Activated T-helper 2 cell treated with anti-CD3 and anti-CD28 coated beads, Interferon-gamma antibody, Interleukin-2, Interleukin-4, amounts not matched to agents 10 μg/mL and 5 μg/mL and 100 μg/mL, durations not matched to agents 14 hours and 24 hours and 36 hours (primary cell): ENCODE measurements at places on chromosomes 6 and 20. TPM values are rescaled to one million over a fixed set of nuclear protein-coding genes. Genes with fewer than 3 reads are reported as not detected.

Gene RIMS4
- total RNA-seq = not detected in 2 replicates

Gene DEFB125
- total RNA-seq = not detected in 2 replicates

DNA sequence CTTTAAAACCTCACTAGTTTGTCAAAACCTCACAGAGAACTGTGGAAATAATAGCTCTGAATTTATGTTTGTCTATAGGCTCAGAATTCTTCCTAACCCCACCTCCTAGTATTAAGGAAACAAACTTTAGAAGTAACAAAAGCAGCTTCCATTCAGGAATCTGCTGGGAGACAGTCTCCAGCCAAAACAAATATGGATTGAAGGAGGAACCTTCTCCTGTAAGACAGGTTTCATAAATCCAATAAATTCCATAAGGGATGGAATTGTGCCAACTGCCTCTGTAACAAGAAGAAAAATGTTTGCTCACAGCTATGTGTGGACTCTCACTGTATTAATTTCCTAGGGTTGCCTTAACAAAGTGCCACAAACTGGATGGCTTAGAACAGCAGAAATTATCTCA, 7.5 kb downstream of the SYCP2 start:
- DNase-seq = no peak

GRCh38 chr20:10970109-10970508, 296.3 kb upstream of the JAG1 start:
- DNase-seq = no peak

DNA sequence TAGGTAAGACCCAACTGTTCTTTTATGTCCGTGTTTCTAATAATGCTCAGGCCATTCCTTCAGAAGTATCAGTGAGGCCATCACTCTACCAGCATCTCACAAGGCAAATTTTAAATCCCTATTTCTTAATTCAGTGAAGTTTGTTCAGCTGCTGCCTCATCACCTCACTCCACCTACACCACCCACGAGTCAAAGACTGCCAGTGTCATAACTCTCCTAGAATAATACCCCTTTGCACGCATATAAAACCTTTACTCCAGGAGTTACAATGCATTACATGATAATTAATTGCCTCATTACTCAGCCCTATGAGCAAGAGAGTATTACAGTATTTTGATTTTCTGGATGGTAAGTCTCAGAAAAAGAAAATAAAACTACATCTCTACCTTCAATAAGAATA, 793.6 kb downstream of the TFAP2A start:
- DNase-seq = no peak
